Esophagus squamous epithelium (tissue), 5 donors: ENCODE measurements at places on chromosomes 16 and 17.

DNA sequence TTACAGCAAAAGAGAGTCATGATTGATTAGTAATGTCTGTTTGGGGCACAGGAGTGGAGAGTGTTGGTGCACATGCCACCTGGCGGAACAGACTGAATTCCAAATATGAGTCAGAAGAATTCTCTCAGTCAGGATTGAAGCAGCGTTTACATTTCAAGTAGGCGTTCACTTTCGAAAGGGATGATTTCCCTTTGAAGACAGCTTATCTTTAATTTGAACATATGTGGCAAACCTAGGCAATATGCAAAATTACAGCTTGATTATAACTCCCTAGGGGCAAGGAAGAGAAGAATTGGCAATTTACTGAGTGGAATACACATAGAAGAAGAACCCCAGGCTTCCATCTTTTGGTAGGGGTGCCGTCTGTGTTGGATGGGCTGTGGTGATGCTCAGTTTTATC is 235.8 kb downstream of the HAPSTR1 start:
- DNase-seq, result no peak

DNA sequence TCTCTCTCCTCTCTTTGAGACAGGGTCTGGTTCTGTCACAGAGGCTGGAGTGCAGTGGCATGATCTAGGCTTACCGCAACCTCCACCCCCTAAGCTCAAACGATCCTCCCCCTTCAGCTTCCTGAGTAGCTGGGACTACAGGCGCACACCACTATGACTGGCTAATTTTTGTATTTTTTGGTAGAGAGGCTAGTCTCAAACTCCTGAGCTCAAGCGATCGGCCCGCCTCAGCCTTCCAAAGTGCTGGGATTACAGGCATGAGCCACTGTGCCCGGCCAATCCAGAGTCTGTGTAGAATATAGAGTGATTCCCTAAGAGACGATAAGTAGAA is 65.8 kb upstream of the RPH3AL start:
- DNase-seq, result no peak

DNA sequence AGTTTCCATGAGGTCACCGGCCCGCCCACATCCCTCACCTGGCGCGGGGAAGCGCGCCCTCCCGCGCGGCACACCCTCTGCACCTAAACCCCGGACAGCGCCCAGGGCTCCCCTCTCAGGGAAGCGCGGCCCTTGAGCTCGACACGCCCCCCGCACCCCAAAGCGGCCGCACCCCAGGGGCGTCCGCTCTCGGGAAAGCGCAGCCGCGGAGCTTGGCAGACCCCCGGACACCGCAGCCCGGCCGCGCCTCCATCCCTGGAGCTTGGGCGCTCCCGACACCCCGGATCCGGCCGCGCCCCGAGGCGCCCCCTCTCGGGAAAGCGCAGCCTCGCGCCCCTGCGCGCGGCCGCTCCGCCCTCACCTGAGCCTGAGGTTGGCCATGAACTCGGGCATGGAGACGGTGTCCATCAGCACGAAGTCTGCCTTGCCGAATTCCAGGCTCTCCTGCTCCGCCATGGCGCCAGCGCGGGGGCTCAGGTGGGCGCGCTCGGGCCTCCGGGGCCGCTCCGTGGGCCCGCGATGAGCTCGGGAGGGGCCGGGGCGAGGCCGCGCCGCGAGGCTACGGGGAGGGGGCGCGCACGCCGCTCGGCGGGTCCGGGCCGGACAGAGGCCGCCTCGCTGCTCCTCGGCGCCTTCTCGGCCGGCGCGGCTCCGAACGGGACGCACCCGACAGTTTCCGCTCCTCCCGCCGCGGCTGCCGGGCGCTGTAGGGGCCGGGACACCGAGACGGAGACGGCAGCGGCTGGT is at the start of gene MYO1D:
Gene MYO1D, minus strand, starts transcription at position 708 of the 747 bp plus-strand sequence. Its CDS starts 252 bp downstream, at position 456.
- DNase-seq, result no peak

DNA sequence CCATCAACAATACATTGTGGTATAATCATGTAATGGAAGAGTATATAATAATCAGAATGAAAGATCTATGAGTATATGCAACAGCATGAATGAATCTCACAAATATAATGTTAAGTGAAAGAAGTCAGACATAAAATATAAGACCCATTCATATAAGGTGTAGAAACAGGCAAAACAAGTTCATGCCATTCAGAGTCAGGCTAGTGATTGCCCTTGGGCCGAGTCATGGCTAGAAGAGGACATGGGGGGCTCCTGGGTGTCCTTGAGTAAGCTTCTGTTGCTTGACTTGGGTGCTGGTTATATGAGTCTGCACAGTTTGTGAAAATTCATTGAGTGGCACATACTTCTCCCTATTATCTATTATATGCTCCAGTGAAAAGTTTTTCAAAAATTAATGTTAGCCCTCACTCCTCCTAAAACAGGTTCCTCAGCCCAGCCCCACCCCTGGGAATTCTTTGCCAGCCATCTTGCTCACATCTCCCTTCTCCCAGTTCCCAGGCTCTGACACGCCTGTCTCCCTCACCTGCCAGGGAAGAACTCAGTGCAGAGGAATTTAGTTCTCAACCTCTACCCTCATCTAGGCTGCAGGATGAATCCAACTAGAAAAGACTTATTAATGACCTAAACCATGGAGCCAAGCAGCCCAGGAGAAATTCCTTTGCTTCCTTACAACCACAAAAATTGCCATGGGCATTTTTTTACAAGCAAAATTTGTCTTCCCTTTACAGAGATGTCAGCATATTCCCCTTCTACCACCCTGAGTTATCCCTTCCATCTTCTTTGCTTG is 52.4 kb upstream of the NFAT5 start:
- DNase-seq, result no peak

DNA sequence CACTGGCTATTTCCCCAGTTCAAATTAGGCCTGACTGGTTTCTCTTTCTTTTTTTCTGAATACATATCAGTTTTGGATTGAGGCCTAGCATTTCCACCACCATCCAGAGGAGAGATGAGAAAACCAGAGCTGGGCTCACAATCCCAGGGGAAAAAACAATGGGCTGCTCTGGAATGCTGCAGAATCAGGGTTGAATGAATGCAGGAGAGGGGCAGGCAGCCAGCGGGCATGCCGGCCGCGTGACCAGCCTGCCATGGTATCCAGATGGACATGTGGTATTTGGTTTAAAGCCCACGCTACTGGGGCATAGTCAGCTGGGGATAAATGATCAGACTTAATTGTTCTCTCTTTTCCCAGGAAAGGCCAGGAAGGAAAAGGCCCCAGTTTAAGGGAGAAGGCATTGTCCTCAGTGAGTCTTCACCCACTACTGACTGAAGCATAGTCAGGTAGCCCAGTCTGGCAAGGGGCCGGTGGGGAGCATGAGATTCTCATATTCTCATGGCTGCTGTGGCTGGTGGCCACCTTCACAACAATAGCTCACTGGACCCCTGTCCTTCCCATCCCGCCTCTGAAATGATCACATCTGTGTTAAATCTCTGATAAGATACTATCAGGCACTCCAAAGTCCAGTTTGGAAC is 38.7 kb upstream of the RHOT1 start:
- DNase-seq, result no peak

GRCh38 chr16:14164916-14165662 is 94.0 kb downstream of the MRTFB start:
- DNase-seq, result no peak

DNA sequence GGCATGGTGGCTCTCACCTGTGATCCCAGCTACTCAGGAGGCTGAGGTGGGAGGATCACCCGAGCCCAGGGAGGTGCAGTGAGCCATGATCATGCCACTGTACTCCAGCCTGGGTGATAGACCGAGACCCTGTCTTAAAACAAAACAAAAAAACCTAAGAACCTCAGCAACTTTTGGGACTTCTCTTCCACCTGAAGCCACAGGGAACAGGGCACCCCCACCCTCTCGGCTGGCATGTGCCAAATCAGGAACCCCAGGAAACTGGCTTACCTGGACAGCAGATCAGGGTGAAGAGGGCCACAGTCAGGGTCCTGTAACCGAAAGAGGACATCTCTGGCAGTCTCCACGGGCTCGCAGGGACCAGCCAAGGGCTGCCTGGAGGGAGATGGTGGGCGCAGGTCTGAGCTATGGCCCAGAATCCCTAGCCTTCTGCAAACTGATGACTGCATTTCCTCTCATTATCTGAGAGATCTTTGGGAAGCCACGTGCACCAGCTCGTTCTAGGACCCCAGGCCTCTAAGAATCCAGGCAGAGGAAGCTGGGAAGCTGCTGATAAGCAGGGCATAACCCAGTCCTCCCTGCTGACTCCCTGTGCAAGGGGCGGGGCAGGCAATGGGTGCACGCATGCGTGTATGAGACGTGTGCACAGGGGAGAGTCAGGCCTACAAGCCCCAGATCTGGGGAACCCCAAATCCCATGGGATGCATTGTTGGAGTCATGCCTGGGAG is 8.4 kb downstream of the PRR29 start:
- no peak for DNase-seq

- DNase-seq, result no peak
Observed at GRCh38 chr16:63315229-63315628, 1279.0 kb upstream of the CDH8 start.

DNA sequence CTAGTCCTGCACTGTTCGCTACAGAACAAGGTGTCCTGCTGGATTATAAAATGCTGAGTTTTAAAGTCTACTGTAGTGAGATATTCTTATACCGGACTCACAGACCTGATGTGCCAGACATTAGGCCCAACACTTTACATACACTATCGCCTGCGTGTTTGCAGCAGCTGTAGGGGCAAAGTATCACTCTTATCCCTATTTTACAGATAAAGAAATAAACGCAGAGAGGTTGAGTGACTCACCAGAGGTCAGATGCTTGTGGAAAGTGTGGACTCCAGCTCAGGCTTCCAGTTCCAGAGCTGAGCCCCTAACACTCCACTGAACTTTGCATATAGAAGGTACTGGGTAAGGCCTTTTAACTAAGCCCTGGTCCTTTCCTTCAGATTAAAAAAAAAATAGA is 47.4 kb downstream of the PLXDC1 start:
- no peak for DNase-seq

DNA sequence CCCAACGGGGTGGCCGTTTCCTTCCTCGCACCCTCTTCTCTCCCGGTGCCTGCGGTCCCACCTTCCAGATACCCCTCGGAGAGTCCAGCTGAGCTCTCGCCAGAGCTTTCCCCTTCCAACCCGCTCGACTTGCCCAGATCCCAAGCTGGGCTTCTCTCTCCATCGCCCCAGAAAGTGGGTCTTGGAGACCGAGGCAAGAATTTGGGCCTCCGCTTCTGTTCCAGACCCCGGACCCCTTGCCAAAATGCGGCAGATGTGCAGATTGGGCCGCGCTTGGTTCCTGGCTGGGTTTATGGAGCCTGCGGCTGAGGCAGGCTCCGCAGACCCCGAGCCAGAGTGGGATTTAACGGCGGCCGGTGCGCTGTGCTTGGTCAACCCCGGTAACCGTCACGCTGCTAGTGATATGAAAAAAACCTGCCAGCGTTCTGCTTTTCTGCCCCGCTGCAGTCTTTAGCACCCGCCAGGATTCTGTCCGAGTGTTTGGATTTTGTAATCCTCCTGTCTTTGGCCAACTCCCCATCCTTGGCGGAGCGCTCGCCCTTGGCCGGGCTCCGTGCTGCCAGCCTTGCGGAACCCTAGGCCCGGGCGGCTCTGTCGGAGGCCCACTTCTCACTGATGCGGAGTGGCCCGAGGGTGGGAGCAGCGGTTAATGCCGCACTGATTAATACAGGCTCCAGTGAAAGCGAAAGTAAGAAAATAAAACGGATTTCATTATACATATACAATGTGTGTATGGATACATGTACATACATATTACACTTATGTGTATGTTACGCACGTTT is 754 bp upstream of the SLFN11 start:
- DNase-seq, result no peak

GRCh38 chr17:20218272-20218671 is 209.1 kb downstream of the SPECC1 start:
- DNase-seq, result no peak

DNA sequence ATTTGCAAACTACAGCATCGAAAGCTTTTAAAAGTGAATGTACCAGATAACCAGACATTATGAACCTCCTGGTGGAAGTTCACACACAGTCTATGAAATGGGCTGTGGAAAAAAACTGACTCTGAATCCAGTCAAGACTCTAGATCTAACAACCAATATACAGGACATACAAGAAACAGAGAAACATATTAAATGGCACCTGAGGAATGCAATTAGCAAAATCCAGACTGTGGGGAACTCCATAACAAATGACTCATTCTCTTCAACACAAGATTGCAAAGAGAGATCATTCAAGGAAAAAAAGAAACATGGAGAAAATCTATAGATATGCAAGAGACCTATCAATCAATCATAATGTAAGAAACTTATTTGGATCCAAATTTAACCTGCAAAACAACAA is 119.0 kb downstream of the MYO1D start:
- no peak for DNase-seq

DNA sequence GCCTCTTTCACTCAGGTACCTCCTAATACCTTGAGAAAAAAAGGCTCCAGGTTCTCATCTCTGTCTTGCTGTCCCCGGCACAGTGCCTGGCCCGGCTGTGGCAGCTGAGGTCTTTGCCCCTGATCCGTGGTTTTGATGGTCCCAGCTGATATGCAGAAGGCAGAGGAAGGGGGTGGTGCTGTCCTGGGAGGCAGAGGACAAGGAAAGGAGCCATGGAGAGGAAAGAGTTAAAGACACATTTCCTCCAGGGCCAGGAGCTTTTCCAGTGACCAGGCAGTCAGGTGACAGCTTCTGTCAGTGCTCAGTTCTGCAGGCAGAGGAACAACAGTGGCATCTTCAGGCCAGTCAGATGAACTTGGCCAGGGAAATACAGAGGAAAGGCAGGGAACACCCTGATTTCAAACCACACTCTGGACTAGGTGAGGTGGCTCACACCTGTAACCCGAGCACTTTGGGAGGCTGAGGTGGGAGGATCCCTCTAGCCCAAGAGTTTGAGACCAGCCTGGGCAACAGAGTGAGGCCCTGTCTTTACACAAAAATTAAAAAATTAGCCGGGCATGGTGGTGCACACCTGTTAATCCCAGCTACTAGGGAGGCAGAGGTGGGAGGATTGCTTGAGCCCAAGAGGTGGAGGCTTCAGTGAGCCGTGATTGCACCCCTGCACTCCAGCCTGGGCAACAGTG is 3.3 kb upstream of the COG1 start:
- DNase-seq, result no peak

- DNase-seq, result no peak
Observed at GRCh38 chr16:68425498-68426346, 22.6 kb downstream of the SMPD3 start.

GRCh38 chr17:28018439-28019070 is 23.9 kb upstream of the NLK start:
- DNase-seq, result no peak

- DNase-seq, result no peak
Observed at GRCh38 chr16:26952411-26952810, 114.3 kb upstream of the C16orf82 start.

GRCh38 chr17:20008242-20009051 is 712 bp upstream of the SPECC1 start:
- no peak for DNase-seq

- DNase-seq, result no peak
Observed at GRCh38 chr17:34378664-34379101, 15.7 kb upstream of the CCL1 start.

- DNase-seq, result no peak
Observed at GRCh38 chr16:64715624-64716023, 406.2 kb downstream of the CDH11 start.

- no peak for DNase-seq
Observed at GRCh38 chr16:50369133-50369804, 481 bp upstream of the BRD7 start.

- no peak for DNase-seq
Observed at GRCh38 chr16:11485676-11486075, 101.0 kb downstream of the LITAF start.
